Osteocyte (in vitro differentiated cells): ENCODE measurements at places on chromosomes 16 and 17. TPM values are rescaled to one million over a fixed set of nuclear protein-coding genes. Genes with fewer than 3 reads are reported as not detected.

The CCL17 gene
- not detected in 2 replicates for total RNA-seq

DNA sequence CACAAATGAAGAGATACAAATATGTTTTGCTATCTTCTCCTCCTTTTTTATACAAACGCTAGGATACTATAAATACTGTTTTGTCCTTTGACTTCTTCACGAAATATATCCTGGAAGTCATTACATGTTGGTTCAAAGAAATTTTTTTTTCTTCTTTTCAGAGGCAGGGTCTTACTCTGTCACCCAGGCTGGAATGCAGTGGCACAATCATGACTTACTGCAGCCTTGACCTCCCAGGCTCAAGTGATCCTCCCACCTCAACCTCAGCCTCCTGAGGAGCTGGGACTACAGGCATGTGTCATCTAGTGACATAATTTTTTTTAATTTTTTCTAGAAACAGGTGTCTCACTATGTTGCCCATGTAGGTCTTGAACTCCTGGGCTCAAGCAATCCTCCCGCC, 16.1 kb downstream of the CMC2 start:
- peaks cover 31% of the 10 kb centered on the region for H3K4me1 ChIP-seq
- no peak for DNase-seq
- H3K27ac ChIP-seq, result no peak overlapping the region
- H3K4me3 ChIP-seq, result no peak overlapping the region
- H3K36me3 ChIP-seq, result peaks cover 17% of the 10 kb centered on the region

The FBXO39 gene
- not detected in 2 replicates for total RNA-seq

DNA sequence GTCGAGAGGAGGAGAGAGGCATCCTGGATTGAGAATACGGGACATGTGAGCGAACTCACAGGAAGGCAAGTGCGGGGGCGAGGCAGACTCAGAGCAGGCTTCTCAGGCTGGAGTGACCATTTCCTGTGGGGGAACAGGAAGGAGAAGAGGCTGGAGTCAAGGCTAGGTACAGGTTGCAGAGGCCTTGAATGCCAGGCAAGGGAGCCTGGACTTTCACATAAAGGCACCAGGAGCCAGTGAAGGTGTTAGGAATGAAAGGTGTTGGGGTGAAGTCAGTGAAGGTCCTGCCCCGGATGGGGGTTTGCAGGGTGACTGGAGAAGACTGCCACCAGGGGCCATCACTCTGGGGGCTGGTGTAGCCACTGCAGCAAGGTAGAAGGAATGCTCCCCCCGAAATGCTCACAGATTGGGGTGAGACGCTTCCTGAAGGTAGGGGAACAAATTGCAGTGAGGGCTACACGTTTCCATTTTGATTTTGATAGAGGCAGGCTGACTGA, 5.3 kb upstream of the GPRC5C start:
- no peak for DNase-seq
- peaks cover 23% of the 10 kb centered on the region for H3K4me1 ChIP-seq
- no peak overlapping the region for H3K27ac ChIP-seq
- H3K4me3 ChIP-seq, result no peak overlapping the region
- H3K36me3 ChIP-seq, result no peaks in the 10 kb centered on the region
